Heart right ventricle (tissue), 16 donors: ENCODE measurements at places on chromosomes 16 and 17. TPM values are rescaled to one million over a fixed set of nuclear protein-coding genes. Genes with fewer than 3 reads are reported as not detected.

- H3K27me3 ChIP-seq, result no peaks in the 10 kb centered on the region
- H3K36me3 ChIP-seq, result no peaks in the 10 kb centered on the region
- H3K27ac ChIP-seq, result no peak overlapping the region
- DNase-seq, result no peak
- H3K4me1 ChIP-seq, result peaks cover 9% of the 10 kb centered on the region
- no peak overlapping the region for H3K4me3 ChIP-seq
Observed at GRCh38 chr16:87809150-87809902, 43.5 kb upstream of the KLHDC4 start.

GRCh38 chr16:89582614-89583196, 7.1 kb downstream of the CPNE7 start:
- DNase-seq, result no peak
- H3K36me3 ChIP-seq, result no peaks in the 10 kb centered on the region
- no peaks in the 10 kb centered on the region for H3K27me3 ChIP-seq
- no peak overlapping the region for H3K27ac ChIP-seq

Gene FGF11
- 9.2 TPM for total RNA-seq

GRCh38 chr16:10526962-10527361, 53.4 kb downstream of the EMP2 start:
- H3K4me3 ChIP-seq, result no peak overlapping the region
- no peak for DNase-seq
- H3K27me3 ChIP-seq, result no peaks in the 10 kb centered on the region
- peaks cover 7% of the 10 kb centered on the region for H3K4me1 ChIP-seq
- H3K36me3 ChIP-seq, result peaks cover 82% of the 10 kb centered on the region
- no peak overlapping the region for H3K27ac ChIP-seq

- no peaks in the 10 kb centered on the region for H3K4me1 ChIP-seq
- no peak overlapping the region for H3K4me3 ChIP-seq
- no peaks in the 10 kb centered on the region for H3K27me3 ChIP-seq
- H3K36me3 ChIP-seq, result no peaks in the 10 kb centered on the region
- no peak for DNase-seq
Observed at GRCh38 chr17:60899115-60899514, 221.5 kb downstream of the BCAS3 start.

Gene SP2
- 16.6 TPM for total RNA-seq

DNA sequence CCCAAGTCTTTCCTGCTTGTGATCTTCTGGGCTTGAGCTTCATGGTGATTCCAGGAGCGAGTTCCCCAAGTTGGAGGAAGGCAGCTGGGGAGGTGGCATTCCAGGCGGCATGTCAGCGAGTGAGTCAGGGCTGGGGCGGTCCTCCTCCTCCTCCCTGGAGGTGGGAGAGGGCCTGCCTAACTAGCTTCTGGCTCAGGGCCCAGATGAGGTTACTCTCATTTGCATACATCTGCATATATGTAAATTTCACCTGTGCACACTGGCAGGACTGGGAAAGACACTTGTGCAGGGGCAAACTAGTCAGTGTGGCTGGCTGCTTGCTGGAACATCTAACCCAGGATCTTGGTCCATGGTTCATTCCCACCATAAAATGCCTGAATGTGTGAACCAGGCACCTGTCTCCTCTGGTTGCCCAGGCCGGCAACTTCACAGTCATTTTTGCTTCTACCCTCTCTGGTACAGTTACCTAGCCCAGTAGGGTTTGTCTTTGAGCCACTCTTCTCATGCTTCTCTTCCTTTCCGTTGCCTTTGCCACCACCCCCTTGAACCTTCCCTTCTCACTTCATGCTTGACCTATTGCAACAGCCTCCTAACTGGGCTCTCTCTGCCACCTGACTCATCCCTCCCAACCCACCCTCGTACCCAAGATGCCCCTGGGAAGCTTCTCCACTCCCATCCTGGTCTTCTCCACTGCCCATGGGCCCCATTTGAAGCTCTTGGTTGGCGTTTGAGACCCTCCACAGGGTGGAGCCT, 9.6 kb upstream of the DLX4 start:
- no peak overlapping the region for H3K4me3 ChIP-seq
- H3K27ac ChIP-seq, result no peak overlapping the region
- peaks cover 7% of the 10 kb centered on the region for H3K4me1 ChIP-seq
- no peak for DNase-seq

DNA sequence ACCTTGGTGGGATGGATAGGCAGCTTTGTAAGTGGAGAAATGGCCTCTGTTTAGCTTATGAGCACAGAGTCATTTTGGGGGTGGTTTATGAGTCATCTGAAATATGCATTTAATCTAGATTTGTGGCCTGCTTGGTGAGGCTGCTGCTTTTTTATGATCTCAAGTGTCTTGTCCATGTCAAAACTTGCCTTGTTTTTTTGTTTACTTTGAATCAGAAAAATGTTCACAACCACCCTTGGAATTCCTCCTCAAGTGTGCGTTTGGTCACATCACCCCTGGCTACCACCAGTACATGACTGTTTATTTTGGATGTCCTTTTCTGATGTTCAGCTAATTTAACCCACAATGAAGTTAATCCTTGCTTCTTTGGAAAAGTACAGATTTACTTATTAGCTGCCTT, 64.6 kb downstream of the FTO start:
- no peaks in the 10 kb centered on the region for H3K27me3 ChIP-seq
- no peak overlapping the region for H3K27ac ChIP-seq
- H3K4me3 ChIP-seq, result no peak overlapping the region
- DNase-seq, result no peak
- peaks cover 58% of the 10 kb centered on the region for H3K4me1 ChIP-seq

DNA sequence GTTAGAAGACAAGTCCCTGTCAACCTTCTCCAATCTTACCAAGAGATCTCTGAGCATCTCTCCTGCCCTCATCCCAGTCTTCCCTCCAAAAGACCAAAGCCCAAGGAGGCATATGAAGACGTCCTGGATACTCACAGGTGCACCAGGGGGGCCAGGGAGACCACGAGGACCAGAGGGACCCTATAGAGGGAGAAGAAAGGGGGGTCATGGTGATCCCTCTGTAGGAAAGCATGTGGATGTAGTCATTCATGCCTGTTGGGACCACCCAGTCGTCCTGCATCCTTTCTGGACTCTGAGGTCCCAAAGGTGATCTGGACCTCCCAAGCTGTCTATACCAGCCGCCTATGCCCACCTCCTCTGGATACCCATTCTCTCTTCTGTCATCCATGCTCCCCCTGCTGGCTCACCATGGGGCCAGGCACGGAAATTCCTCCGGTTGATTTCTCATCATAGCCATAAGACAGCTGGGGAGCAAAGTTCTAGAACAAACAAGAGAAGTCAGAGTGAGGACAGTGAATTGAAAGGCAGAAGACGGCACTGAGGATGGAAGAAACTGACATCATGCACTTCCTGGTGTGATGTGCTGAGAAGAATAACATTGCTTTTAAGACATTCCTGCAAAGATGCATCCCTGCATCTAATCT, 3.3 kb downstream of the COL1A1 start:
- H3K27ac ChIP-seq, result peak overlapping the region; percentile 85
- H3K27me3 ChIP-seq, result peaks cover 20% of the 10 kb centered on the region
- DNase-seq, result peak; percentile 61
- H3K4me1 ChIP-seq, result peaks cover 38% of the 10 kb centered on the region
- H3K36me3 ChIP-seq, result peaks cover 26% of the 10 kb centered on the region
- no peak overlapping the region for H3K4me3 ChIP-seq
